CD4-positive, alpha-beta T cell treated with Interferon gamma for 1 hour (primary cell): ENCODE measurements at places on chromosomes 1 and 21.
A peak's percentile ranks its signal among the peaks of the same experiment; 100 is the strongest.

- no peak for DNase-seq
Measured at GRCh38 chr1:95197616-95198252, 36.3 kb upstream of the RWDD3 start.

- DNase-seq, result peak; percentile 31
Measured at GRCh38 chr1:39639305-39640130, at the start of gene HEYL. HEYL (minus strand) TSS chr1:39639643; CDS start chr1:39639625, 18 bp downstream.

GRCh38 chr1:175976865-175977642, 230.0 kb downstream of the COP1 start:
- DNase-seq, result no peak

GRCh38 chr1:167430849-167431242, 87.5 kb downstream of the CD247 start:
- DNase-seq, result no peak

DNA sequence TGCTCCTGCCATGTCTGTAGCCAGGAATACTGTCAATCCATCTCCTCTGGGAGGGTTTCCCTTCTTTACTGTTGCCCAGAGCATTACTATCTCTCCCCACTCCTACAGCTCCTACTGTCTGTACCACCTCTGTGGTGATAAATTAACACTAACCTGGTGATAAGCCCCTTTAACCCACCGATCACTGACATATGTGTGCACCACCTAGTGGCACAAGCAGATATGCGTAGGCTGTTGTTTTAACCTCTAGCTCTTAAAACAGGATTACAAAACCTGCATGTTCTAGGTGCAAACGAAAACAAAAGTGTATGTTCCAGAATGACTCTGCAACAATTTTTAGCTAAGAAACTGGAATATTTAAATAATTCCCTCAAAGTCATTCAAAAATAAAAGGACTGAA, 93.9 kb upstream of the BEND5 start:
- DNase-seq, result no peak

DNA sequence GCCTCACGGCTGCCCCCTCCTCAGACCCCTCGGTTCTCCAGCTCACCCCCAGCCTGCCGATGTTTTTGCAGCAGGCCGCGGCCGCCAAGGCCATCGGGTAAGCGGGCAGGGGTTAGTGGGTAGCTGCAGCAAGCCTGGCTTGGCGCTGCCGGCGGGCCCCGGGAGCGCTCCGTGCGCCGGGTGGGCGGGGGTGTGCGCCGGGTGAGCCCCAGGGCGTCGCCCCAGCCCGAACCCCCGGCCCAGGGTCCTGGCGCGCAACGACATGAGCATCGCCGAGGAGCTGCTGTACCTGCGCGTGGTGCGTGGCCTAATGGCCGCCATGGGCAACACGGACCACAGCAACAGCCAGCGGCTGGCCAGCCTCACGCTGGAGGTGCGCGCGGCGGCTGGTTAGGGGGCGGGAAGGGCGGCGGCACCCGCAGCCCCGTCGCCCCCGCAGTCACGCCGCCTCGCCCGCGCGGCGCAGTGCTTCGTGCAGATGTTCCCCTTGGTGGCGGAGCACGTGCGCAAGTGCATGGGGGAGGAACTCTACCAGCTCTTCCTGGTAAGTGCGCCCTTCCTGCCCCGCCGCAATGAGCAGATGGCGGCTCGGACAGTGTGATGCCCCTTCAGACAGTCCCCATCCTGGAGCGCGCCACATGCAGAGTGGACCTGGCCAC, 6.5 kb downstream of the RNU5D-1 start:
- no peak for DNase-seq

DNA sequence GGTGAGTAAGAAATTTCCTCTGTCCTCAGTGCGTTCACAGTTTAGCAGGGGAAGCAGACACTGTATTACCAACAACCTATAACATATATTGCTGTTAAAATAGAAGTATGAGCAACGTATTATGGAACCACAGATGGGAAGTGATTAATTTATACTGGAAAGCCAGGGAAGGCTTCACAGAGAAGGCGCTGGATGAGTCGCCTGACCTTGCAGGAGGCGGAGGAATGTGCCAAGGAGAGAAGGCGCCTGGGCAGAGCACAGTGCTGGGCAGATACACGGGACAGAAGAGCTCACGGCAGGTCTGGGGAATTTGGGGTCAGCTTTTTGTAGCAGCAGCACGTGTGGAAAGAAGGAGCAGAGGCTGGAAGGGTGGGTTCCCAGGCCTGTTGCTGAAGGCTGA, 116.3 kb downstream of the DHRS3 start:
- DNase-seq, result no peak

DNA sequence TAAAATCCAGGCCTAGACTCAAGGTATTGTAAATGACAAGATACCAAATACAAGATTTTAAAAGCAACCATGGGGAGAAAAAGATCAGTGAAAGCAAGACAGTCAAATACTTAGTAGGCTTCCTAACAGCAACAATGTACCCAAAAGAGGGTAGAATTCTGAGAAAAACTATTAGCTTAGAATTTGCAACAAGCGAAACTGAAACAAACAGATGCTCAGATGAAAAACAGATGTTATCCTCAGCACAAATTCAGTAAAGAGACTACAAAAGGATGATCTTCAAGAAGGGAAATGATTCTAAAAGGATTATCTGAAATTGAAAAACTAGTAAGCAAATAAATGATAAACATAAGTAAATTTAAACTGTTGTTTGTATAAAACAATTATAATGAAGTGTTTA, 40.0 kb downstream of the PDC start:
- no peak for DNase-seq

DNA sequence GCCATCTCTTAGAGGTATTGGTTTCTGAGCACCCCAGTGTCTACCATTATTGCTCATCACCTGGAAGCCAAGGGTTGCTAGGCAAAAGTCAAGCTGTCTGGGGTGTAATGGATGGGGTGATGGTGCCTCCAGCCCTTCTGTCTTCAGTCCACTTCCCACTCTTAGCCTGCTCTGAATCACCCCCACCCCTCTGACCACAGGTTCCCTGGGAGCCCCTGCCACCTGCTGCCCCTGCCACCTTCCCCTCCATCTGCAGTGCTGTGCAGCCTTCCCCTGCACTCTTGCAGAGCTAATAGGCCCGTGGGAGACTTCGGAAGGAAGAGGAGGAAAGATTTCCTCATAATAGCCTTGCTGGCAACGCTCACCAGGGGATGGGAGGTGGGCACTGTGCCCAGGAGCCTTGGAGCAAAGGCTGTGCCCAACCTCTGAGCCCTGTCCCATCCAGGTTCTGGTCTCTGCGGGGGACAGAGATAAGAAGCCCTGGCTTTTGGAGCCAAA, 35.5 kb downstream of the CAPN2 start:
- DNase-seq, result no peak

- no peak for DNase-seq
Measured at GRCh38 chr1:36463463-36463802, 751 bp downstream of the MRPS15 start.

DNA sequence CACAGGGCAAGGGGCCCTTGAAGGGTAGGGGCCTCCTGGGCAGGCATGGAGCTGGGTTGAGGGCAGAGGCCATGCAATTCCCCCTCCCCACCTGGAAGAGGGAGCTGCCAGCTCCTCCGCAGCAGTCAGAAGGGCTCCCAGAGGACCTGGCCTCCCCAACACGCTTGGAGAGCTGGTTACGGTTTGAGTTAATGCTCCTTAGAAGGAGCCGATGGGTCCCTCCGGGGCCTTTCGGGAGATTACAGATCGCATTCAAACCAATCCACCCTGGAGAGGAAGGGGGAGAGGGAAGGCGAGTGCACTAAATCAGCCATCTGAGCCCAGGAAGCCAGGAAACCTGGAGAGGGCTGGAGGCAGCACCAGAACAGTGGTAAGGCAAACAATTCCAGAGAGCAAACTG, 106.3 kb upstream of the CSF3R start:
- DNase-seq, result no peak

- no peak for DNase-seq
Measured at GRCh38 chr21:38910390-38911067, 104.8 kb downstream of the ETS2 start.

- no peak for DNase-seq
Measured at GRCh38 chr21:27219068-27219467, 252.2 kb upstream of the ADAMTS5 start.

- no peak for DNase-seq
Measured at GRCh38 chr1:244896550-244896949, 32.2 kb upstream of the HNRNPU start.

- no peak for DNase-seq
Measured at GRCh38 chr21:45417256-45417950, 12.4 kb downstream of the COL18A1 start.

DNA sequence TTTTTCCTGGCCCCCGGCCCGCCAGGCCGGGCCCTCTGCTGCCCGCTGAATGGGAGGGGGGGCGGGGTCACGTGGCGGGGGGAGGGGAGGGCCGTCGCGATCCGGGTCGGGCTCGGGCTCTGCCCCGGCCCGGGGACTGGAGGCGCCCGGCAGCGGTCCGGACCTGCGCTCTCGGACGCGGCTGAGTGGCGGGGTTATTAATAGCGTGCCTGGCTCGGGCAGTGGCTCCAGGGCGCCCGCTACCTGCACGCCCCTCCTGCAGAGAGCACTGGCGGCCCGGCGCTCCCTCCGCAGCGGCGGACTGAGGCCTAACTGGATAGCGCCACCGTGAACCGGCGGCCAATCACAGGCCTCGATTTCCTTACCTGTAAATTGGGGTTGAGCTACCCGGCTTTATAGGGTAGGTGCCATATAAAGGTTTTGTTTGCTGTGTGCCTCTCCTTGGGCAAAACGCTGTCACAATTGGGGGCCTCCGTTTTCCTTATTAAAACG, 28.1 kb downstream of the AHDC1 start:
- DNase-seq, result no peak

DNA sequence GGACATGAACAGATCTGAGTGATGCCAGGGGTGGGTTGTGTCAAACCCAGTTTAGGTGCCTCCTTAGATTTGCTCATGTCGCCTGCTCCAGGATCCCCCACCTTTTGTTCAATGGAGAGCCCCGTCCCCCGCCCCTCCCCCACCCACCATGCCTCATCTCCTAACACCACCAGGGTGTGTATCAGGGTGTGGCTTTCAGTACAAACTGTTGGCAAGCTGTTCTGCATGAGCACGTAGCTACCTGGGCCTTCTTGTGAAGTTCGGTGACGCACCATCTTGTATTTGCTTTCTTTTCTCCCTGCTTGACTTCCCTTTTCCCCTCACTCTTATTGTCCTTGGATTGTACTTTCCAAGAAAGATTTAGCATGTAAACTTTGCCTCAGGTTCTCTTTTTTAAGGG, 94.8 kb downstream of the EBNA1BP2 start:
- no peak for DNase-seq

DNA sequence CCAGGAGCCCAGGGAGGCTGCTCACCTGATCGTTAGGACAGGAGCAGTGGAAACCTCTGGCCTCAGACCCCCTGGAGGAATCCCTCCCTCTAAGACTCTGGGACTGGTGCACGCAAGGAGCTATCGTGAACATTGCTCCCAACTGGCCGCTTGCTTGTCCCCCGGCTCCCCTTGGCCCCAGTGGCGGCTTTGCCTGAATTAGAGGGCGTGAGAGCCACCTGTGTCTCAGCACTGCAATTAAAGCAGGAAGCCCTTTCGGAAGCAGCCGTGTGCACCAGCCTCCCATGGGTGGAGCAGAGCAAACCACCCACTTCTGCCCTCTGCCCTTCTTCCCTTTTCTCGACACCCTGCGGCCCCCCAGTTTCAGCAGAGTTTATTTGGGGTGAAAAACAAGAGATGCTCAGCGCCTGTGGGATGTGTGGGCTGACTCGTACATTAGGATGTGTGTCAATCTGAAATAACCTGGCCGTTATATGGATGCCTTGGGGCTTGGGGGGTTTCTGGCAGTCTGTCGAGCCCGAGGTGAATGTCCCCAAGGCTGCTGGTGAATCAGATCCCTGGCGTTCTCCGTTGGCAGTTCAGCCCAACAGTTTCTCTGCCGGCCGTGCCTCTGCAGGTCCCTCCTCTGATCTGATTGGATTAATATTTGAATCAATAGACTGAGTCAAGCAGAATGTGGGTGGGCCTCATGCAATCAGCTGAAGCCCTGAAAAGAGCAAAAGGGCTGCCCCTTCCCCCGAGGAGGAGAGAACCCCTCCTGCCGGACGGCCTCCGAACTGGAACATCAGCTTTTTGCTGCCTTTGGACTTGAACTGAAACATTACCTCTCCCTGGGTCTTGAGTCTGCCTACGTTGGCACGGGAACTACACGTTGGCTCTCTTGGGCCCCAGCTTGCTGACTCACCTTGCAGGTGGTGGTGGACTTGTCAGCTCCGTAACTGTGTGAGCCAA, 7.3 kb upstream of the UMODL1 start:
- peak; percentile 69 for DNase-seq

- DNase-seq, result no peak
Measured at GRCh38 chr1:160472112-160472511, 50.9 kb downstream of the SLAMF6 start.

DNA sequence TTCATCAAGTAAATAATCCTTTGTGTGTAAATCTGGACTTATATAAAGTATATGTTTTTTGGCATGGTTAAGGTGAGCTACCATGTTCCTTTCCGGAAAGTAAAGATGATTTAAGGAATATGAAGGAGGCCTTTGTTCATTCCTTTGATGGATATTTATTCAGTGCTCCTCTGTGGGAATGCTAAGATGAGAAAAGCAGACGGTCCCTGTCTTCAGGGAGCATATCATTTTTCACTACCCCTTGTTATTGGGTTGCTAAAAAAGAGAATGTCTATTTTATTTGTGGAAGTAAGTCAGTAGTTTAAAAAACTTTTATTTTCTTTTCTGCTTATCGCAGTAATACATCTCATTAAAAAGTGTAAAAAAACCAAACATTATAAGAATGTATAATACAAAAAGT, 35.1 kb upstream of the CNN3 start:
- DNase-seq, result no peak
